ENCODE measurements at places on chromosomes 7 and 10.
A peak's percentile ranks its signal among the peaks of the same experiment; 100 is the strongest.

- no peak for DNase-seq
Measured at GRCh38 chr10:30583778-30584415, 45.7 kb downstream of the LYZL2 start.

- DNase-seq, result no peak
Measured at GRCh38 chr7:24717247-24717622, 40.0 kb downstream of the GSDME start.

GRCh38 chr7:155756322-155756721 lies 55.9 kb downstream of the SHH start:
- DNase-seq, result no peak

- no peak for DNase-seq
Measured at GRCh38 chr7:50214126-50214670, 90.3 kb upstream of the IKZF1 start.

DNA sequence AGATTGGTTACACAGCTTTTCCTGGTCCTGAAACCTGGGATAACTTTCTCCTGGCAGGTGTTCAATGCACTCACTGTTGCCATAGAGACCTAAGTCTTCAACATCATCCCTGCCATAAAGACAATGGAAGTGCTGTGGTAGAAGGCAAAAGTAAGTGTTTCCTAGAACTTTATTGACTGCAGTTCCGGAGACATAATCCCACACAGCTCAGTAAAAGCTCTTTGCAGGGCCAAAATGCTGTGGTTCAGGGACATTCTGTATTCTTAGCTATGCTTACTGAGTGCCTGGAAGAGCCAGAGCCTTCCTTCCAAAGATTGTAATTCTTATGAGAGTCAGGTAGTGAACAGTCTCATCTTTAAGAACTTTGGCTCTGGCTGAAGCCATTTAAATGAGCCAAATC lies 5.3 kb downstream of the WIPF3 start:
- no peak for DNase-seq

- DNase-seq, result no peak
Measured at GRCh38 chr10:116160271-116160670, 112.7 kb downstream of the GFRA1 start.

DNA sequence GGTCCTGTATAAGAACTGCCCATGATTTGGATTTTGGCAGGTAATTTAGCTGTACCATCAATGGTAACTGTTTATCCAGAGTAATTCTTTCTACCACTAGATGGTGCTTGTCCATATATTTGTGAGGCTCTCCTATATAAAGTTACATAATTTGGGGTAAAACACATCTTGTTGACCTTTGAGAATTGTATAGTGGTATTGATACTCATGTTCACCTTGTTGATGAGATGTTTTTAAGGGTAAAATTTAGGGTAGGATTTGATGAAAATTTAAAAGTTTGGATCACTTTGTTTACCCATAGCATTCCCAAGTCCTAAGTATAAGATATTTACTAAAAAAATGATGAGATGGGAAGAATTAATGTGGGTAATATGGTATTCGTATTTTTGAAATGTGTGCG lies 31.6 kb downstream of the ST7 start:
- DNase-seq, result no peak

GRCh38 chr7:36155811-36156361 lies 2.8 kb downstream of the EEPD1 start:
- DNase-seq, result no peak

DNA sequence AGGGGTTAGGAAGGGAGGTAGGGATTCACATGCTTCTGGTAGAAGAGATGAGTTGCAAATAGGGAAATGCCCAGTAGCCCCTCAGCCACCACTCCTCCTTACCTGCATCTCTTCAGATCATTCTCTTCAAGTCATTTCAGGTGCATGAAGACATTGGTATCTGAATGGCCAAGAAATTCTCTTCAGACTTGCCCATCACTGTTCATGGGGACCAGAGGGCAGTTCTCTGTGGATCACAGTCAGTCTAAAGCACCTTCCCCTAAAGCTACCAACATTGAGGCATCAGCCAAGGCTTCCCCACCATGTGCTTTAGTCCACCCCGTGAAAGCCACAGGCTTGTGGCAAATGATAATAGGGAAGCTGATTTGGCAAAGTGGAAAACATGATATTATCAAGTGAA lies 319.4 kb upstream of the ZNF32 start:
- DNase-seq, result no peak

- DNase-seq, result peak; percentile 6
Measured at GRCh38 chr10:75233444-75234016, 2.2 kb downstream of the COMTD1 start.

DNA sequence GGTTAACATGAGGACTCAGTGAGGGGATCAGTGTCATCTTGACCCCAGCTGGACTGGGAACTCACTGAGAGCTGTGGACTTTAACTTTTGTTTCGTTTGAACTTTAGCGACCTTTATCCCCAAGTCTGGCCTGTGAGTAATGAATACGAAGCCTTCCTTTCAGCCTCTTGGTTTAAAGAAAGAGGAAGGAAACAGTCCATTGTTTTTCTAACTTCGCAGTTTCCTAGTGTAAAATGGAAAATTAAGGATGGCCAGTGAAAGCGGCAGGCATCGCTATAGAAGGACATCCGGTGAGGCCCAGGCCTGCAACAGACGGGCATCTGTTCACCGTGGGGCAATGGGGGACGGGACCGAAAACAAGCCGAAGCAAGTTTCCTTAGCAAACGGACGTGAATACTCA lies 44.1 kb upstream of the ADO start:
- no peak for DNase-seq

DNA sequence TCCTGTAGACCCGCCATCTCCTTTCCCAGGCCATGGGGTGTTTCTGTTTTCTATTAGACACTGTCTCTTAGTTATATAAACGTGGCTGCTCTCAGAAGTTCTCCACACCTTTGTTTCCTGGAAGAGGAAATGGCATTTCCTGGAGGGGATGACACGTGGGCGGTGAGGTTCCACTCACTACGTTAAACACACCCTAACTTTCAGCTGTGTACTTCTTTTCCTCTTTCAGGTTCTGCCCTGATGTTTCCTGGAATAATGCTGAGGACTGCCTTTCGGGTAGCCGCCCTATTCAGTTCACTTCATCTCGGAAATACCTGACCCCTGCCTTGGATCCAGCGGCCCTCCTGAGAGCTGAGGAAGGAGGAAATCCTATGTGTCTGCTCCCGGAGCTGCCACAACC lies 3.4 kb upstream of the PRKCQ start:
- peak; percentile 40 for DNase-seq

GRCh38 chr10:14023673-14024328 lies 306.9 kb downstream of the FRMD4A start:
- no peak for DNase-seq

DNA sequence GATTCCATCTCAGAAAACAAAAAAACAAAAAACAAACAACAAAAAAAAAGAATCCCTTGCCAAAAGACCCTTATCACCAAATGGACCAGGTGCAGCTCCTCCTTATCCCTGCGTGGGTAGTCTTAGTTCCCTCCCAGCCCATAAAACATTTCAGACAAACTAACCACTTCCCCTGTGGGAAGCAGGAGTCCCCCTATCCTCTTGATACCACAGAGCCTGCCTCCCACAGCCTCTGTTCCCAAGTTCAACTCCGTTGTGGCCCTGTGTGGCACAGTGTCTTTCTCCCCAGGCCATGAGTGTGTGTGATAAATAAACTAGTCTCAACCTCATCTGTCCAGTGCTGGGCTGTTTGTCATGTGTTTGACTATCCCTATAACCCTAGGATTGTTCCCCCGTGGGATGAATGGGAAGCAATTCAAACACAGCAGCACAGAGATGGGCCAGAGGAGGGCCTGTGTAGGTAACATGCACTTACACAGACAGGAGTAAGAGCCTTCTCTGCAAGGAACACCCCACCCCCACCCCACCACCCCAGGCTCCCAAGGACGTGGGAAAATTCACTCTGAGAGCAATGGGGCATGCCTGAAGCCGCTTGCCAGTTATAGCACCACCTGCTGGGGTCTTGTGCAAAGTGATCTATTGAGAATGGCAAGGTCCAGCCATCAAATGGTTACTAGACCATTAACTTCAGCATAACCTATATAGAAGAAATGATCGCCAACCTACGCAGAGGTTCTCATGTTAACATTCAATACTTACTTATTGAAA lies 147.1 kb upstream of the GHITM start:
- no peak for DNase-seq

DNA sequence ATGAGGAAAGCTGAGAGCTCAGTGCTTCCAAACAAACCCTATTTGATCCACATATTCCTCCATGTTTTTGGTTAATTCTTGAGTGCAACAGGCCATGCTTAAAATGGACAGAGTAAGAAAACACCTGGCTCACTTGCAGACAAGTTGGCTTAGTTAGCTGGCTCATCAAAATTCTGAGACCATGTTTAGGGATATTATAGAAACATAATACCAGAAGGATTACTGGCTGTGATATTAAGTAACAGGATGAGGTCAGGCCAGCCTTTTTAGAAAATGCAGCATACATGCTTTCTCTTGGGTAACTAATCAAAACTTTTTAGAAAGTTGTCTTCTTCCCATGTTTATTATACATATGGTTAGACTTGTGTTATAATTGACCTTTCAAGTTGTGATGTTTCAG lies 867.2 kb upstream of the LRRTM3 start:
- no peak for DNase-seq

- DNase-seq, result no peak
Measured at GRCh38 chr10:9800571-9800970, 1217.1 kb upstream of the CELF2 start.

- DNase-seq, result no peak
Measured at GRCh38 chr7:84950836-84951235, 236.0 kb downstream of the SEMA3D start.

DNA sequence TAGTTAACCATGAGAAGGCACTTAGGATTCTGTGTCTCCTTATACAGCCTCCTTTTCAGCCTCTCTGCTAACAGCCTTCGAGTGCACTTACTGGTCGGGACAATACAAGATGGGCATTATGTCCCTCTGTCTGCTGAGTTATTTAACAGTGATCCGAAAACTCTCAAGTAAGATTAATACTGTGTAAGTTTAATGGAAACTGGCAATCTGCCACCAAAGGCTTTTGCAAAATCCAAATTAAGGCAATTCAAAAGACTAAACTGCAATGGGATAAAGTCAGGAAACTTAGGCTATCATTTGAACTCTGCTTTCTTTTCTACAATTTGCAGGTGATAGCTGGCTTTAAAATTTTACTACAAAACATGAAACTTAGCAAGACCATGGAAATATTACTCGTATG lies 477.8 kb downstream of the TFEC start:
- no peak for DNase-seq

DNA sequence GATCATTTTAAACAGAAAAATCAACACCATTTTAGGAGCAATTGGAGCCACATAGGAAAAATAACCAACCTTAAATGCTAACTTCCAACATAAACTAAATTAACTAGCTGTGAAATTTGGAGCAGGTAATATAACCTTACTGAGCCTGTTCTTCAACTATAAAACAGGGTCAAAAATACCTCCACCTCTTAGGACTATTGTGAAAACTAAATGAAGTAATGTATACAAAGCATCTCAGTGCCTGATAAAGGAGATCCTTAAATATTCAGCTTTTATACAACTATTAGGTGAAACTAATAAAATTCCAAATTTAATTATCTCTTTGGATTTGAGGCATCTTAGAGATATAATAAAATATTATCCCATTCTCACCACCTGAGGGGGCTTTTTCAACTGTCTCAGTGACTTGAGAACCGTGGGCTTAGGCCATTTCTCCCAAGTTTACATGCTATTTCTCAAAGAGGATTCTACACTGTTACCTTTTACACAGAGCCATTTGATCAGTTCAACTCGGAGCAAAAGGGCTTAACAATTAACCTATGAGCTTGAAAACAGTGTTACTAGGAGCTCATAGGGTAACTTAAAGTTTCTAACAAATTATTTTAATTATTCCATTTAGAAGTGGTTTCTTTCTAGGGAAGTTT lies 165.0 kb upstream of the ASAH2 start:
- DNase-seq, result no peak

DNA sequence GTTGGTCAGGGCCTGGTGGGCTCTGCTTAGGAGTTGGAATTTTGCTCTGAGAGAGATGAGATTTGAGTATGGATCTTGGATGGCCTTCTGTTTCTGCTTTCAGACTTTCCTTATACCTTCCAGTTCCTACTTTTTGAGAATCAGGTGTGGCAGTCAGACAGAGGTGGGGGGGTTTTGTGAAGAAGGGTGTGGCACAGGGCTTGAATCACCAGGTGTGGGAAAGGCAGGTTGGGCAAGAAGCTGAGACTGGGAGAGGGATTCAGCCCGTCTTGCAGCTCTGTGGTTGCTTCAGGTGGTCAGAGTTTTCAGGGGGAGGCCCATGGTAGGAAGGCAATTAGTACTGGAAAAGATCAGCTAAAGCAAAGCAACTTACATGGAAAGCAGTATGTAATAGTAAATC lies 340.2 kb downstream of the LRMDA start:
- DNase-seq, result no peak

GRCh38 chr7:32061346-32061745 lies 8.9 kb downstream of the PDE1C start:
- no peak for DNase-seq

DNA sequence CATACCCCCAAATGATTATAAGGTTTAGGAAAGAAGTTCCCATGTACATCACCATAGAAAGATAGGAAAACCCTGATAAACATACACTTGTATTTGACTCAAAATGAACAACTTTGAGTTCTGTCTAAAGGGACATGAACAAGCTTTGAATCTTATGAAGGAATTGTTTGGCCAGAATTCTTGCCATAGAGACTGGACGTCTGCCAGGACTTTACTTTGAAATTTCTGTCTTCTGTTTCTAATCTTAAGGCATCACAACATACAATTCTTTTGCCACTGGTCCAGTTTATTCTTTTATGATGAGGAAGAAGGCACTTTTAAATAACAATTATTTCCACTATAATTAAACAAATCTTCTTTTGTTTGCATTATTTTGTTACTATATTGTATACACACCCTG lies 26.2 kb upstream of the CYP26C1 start:
- no peak for DNase-seq

- no peak for DNase-seq
Measured at GRCh38 chr10:32386623-32387260, 39.8 kb upstream of the EPC1 start.

DNA sequence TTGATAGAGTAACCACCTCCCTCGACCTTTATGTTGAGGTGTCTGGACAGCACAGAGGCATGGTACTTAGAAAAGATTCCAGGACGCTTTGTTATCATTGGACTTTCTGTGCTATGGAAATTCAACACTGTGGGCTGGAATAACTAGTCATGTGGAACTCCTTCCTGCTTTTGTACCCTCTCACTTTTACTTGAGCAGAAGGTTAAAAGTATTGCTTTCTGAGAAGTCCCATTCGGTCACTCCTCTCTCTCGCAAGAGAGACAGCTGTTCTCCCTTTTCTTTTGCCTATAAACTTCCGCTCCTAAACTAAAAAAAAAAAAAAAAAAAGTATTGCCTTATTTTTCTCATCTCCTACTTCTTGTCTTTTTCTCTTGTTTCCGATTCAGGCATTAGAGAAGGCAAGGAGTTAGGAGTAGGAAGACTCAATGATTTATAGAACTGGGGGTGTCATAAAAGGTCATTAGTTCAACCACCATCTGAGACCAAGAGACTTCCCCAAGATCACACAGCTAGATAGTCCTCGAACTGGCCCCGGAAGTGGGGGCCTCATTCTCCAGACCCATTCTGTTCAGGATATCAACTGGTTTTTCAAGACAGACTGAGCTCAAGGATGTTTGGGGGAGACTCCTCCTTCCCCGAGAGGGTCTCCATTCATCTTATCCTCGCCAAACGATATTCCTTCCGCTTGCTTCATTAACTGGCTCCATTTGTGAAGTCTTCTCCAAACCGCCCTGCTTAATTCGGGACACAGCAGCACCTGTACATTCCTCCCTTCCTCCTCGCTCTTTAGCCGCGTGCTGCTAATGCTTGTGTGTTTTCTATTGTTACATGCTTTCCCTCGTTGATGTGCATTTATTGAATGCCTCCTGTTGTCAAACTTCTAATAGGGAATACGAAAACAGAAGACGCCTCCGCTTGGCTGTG lies 995 bp upstream of the INPP5F start:
- DNase-seq, result no peak

- no peak for DNase-seq
Measured at GRCh38 chr7:66927348-66927948, 6.4 kb downstream of the TMEM248 start.
